Adipose tissue (tissue), 3 donors: ENCODE measurements at places on chromosomes 4 and X. TPM values are rescaled to one million over a fixed set of nuclear protein-coding genes. Genes with fewer than 3 reads are reported as not detected.

The LRCH2 gene
- 2.7 TPM for polyA plus RNA-seq

The MAGEA4 gene
- not detected for polyA plus RNA-seq

The SSX4B gene
- not detected for polyA plus RNA-seq

The PNCK gene
- 1.5 TPM for polyA plus RNA-seq

The TCEAL6 gene
- polyA plus RNA-seq = not detected
